ENCODE measurements at places on chromosomes 11 and 22.

DNA sequence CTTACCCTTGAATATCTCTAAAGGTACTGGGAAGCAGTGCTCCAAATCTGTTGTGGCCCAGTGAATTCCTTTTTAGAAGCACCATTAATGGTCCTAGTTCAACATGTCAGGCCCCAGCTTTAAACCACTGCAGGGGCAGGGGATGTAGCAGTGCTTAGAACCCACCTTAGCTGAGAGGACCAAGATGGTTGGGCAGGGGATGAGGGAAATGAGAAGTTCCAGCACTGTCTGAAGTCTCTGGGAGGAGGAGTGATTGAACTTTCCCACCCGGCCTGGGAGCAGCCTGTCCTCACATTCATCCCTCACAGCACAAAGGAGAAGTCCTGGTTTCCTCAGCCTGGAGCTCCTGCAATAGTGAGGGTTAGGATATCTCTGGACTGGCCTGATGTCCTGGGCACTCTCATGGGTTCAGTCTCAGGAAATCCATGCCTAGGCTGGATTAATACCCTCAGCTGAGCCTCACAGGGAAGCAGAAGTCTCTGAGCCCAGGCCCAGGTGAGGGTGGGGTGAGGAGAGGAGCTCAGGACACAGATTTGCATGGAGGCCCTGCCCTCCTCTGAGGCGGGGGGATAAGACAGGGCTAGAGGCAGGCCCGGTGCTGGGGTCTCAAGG, 28.6 kb upstream of the PRAME start:
- no peaks in the 10 kb centered on the region for H3K27me3 ChIP-seq
- peaks cover 5% of the 10 kb centered on the region for H3K4me1 ChIP-seq
- no peak overlapping the region for H3K4me3 ChIP-seq
- H3K36me3 ChIP-seq, result no peaks in the 10 kb centered on the region
- H3K27ac ChIP-seq, result no peak overlapping the region
- no peak for DNase-seq

DNA sequence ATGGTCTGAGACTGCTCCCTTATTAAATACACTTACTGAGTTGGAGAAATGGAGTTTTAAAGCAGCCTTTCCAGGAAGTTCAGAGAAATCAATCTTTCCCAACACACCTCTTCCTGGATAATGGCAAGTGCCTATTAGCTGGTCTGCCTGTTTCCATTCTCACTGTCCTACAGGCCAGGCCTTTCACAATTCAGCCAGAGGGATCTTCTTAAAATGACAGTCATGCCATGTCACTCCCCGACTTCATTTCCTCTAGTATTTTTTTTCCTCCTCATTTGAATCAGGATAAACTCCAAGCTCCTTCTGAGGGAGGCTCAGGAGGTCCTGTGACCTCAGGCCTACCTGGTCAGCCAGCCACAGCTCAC, 62.6 kb downstream of the FDX1 start:
- DNase-seq, result no peak
- no peaks in the 10 kb centered on the region for H3K4me1 ChIP-seq
- H3K4me3 ChIP-seq, result no peak overlapping the region
- H3K27me3 ChIP-seq, result peaks cover 1% of the 10 kb centered on the region
- peaks cover 3% of the 10 kb centered on the region for H3K36me3 ChIP-seq

GRCh38 chr11:78193806-78194205, 5.1 kb downstream of the USP35 start:
- no peak overlapping the region for H3K27ac ChIP-seq
- DNase-seq, result no peak
- peaks cover 32% of the 10 kb centered on the region for H3K36me3 ChIP-seq
- H3K4me3 ChIP-seq, result no peak overlapping the region
- peaks cover 16% of the 10 kb centered on the region for H3K27me3 ChIP-seq

GRCh38 chr11:38425578-38425977, 1827.5 kb upstream of the RAG2 start:
- H3K27ac ChIP-seq, result no peak overlapping the region
- no peak overlapping the region for H3K4me3 ChIP-seq

DNA sequence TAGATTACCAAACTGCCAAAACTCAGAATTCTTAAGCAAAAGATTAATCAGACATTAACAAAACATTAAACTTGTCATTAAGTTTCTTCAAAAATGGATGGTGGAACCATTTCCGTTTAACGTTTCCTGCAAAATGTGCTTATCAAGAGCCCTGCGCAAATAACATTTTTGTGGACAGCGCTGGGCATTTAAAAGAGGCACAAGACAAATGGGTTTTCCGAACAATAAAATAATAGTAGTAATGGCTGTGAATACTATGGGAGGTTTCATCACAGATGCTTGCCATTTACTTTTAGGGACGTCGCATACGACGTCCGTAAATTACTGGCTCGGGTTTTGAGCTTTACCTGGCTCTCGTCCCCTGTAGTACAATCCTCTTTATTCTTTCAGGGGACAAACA, 1.1 kb downstream of the NPAT start:
- no peak overlapping the region for H3K4me3 ChIP-seq
- no peak overlapping the region for H3K27ac ChIP-seq
- peaks cover 41% of the 10 kb centered on the region for H3K4me1 ChIP-seq

- H3K27ac ChIP-seq, result no peak overlapping the region
- H3K27me3 ChIP-seq, result peaks cover 5% of the 10 kb centered on the region
- no peak overlapping the region for H3K4me3 ChIP-seq
- no peak for DNase-seq
- no peaks in the 10 kb centered on the region for H3K36me3 ChIP-seq
- peaks cover 42% of the 10 kb centered on the region for H3K4me1 ChIP-seq
Observed at GRCh38 chr22:17951315-17951714, 73.0 kb downstream of the MICAL3 start.

DNA sequence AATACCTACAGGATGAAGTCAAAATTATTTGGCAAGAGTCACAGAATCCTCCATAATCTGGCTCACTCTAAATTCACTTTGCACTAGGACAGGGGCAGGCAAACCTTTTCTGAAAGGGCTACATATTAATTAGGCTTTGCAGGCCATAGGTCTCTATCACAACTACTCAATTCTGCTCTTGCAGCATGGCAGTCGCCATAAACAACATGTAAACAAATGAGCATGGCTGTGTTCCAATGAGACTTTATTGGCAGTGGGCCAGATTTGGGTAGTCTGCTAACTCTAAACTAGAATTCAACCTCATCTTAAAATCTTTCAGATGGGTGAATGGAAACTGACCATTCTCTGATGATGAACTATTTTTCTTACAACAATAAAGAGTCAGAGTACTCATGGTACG, 5.8 kb downstream of the THRSP start:
- H3K4me1 ChIP-seq, result no peaks in the 10 kb centered on the region
- no peak overlapping the region for H3K27ac ChIP-seq
- no peak overlapping the region for H3K4me3 ChIP-seq
- H3K27me3 ChIP-seq, result peaks cover 5% of the 10 kb centered on the region
- peaks cover 16% of the 10 kb centered on the region for H3K36me3 ChIP-seq
- DNase-seq, result no peak

DNA sequence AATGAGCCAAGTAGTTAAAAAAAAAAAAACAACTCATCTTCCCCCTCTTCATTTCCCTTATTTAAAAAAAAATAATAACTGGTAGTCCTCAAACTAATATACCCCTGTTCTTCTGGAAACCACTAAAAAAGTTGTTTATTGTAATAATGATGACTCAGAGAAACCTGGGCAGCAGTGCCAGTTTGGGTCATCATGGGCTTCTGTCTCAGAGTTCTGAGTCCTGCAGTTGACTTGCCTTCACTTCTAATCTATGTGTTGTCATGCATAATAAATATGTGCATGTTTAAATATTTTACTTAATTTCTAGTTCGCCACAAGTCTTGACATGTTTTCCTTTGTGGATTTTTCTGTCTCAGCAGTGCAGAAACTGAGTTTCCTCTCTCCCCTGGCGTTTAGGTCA, 46.8 kb downstream of the PPP2R1B start:
- H3K27ac ChIP-seq, result peak overlapping the region; percentile 7
- peaks cover 6% of the 10 kb centered on the region for H3K27me3 ChIP-seq
- DNase-seq, result no peak
- no peak overlapping the region for H3K4me3 ChIP-seq
- H3K36me3 ChIP-seq, result peaks cover 36% of the 10 kb centered on the region

DNA sequence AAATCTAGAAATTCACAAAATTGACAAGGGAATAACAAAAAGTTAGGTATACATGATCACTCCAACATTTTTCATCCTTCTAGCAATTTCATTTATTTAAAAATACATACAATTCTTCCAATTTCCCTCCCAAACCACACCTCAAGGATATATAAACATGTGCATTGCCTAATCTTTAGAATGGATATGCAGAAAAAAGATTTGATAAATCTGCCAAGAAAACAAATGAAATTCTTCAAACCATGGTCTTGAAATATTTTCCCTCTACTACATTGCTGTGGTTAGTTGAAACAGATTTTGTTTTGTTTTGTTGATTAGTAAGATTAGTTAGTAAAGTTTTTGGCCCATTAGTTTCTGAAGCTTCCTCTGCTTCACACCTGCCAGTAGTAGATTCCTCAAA, 703.3 kb upstream of the CCDC179 start:
- H3K27ac ChIP-seq, result no peak overlapping the region
- peaks cover 2% of the 10 kb centered on the region for H3K4me1 ChIP-seq
- no peaks in the 10 kb centered on the region for H3K27me3 ChIP-seq
- no peak overlapping the region for H3K4me3 ChIP-seq

- no peak overlapping the region for H3K27ac ChIP-seq
- H3K27me3 ChIP-seq, result peaks cover 5% of the 10 kb centered on the region
- peaks cover 4% of the 10 kb centered on the region for H3K36me3 ChIP-seq
- no peak for DNase-seq
- H3K4me3 ChIP-seq, result no peak overlapping the region
Observed at GRCh38 chr11:119652907-119653659, 75.9 kb downstream of the NECTIN1 start.

DNA sequence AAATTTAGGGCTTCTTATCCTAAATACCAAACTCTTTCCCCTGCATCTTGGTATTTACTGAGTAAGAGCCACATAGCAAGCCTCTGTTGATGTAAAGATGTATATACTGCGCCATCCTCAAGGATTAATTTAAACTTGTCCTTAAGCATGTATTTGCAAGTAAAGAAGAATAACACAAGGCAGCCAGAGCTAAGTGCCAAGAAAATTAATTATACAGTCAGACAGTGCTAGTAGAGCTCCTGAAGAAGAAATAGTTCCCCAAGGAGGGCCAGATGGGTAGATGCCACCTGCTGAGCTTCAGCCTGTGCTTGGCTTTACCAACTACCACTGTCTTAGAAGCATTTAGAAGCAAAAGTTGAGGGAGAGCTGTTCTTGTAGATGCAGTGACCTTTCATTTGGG, 470.0 kb downstream of the BUD13 start:
- H3K27me3 ChIP-seq, result no peaks in the 10 kb centered on the region
- H3K36me3 ChIP-seq, result no peaks in the 10 kb centered on the region
- H3K27ac ChIP-seq, result no peak overlapping the region
- no peak overlapping the region for H3K4me3 ChIP-seq

DNA sequence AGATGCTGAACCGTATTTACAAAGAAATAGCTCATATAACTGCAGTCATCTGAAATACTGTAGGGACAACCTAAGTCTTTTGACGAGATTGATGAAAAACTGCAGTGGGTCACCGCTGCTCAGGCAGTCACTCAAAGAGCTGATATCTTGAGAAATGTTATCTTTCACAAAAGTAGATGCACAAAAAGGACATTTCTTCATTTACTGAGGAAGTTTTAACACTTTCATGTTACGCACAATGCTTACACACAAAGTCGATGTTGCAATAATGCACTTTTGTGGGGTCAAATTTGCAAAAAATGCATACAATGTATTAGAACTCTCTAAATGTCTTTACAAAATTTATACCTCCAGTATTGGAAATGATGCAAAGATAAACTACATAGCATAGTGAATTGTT, 16.2 kb upstream of the OR10V1 start:
- no peak for DNase-seq
- H3K27ac ChIP-seq, result no peak overlapping the region
- H3K27me3 ChIP-seq, result no peaks in the 10 kb centered on the region
- H3K4me3 ChIP-seq, result no peak overlapping the region
- H3K36me3 ChIP-seq, result no peaks in the 10 kb centered on the region

- H3K27me3 ChIP-seq, result no peaks in the 10 kb centered on the region
- no peak for DNase-seq
- no peak overlapping the region for H3K27ac ChIP-seq
Observed at GRCh38 chr11:44243595-44244343, 66.2 kb downstream of the ALX4 start.

DNA sequence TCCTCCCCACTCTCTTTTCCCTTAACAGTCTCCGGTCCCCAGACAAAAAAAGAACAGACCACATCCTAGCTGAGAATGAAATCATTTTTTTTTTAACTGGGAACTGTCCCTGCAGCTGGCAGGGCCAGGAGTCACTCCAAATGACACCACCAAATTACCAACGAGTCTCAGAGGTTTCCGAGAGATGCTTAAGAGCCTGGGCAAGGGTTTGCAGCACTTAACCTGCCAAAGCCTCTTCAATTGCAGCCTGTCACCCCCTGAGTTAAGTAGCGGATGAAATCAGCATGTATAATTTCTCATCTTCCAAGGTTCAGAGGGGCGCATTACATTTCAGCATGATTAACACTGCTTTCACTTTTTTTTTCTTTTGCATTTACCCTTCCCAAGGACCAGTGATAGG, 71.8 kb downstream of the TENM4 start:
- H3K4me1 ChIP-seq, result peaks cover 3% of the 10 kb centered on the region
- peaks cover 2% of the 10 kb centered on the region for H3K27me3 ChIP-seq
- H3K36me3 ChIP-seq, result no peaks in the 10 kb centered on the region
- no peak overlapping the region for H3K4me3 ChIP-seq

DNA sequence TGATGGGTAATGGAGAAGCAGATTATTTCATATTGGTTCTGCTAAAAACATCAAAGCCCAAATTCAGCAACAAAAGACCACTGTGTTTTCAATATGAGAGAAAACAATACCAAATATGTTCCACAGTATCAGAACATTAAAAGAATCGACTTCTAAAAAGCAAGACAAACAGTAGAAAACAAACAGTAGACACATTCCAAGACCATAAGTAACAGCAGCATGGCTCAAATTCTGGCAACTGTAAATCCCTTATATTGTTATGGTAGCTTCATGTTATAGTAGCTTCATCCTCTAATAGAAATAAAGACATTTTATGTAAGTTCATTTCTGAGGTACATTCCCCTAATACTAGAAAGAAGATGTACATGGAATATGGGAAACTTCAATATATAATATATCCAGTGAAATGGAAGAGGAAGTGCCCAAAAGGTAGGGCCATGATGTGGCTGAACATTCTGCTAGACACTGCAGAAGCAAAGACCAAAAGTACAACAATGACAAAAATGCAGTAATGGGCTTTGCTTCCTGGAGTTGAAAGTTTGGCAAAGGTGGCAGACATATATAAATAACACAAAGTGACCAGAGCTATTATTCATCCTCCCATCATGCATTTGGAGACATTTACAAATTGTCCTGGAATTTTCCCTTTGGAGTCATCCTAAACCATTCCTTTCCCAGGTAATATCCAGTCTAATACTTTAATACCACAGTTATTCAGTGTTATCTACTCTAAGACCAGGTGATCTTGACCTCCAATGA, 299.9 kb downstream of the DCDC1 start:
- no peaks in the 10 kb centered on the region for H3K4me1 ChIP-seq
- no peak for DNase-seq
- peaks cover 1% of the 10 kb centered on the region for H3K27me3 ChIP-seq
- H3K4me3 ChIP-seq, result no peak overlapping the region
- no peak overlapping the region for H3K27ac ChIP-seq

All from endothelial cell (in vitro differentiated cells).